ENCODE measurements at places on chromosomes 4 and X.
A peak's percentile ranks its signal among the peaks of the same experiment; 100 is the strongest.

DNA sequence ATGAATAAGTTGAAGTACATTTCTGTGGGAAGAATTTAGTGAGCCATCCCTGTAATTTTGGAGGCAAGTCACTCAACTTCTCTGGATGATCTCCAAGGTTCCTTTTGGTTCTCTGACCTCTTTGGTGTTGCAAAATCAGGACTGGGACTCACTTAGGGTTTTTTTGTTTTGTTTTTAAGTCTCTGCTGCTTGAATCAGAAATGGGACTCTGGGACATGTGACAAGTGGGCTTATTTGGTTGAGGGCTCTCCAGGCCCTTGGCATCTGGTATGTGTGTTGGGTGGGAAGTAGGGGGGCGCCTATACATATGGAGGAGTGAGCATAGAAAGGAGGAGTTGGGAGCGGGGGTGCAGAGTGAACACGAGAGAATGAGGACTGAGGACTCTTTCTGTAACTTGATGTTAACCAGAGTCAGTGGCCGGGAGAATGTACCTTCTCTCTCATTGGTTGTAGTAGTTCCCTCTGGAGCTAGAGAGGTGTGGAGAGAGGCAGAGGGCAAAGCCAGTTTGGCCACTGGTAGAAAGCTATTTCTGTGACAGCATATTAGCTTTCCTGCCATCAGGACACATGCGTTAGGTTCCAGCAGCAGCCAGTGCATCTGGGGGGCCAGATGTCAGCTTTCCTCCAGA, 1.9 kb downstream of the ARHGAP10 start:
- DNase-seq: no peak

- no peak for DNase-seq
These were observed 163.2 kb downstream of the HHIP start for GRCh38 chr4:144809056-144809640.

- no peak for DNase-seq
These were observed 25.0 kb upstream of the FRMPD4 start for GRCh38 chrX:12113321-12113720.

- DNase-seq: peak; percentile 84
These were observed 44.5 kb downstream of the SEPTIN11 start for GRCh38 chr4:76993787-76994641.

- no peak for DNase-seq
These were observed 1981.3 kb upstream of the IGFBP7 start for GRCh38 chr4:59091146-59092142.

- no peak for DNase-seq
These were observed 16.6 kb downstream of the KIAA0232 start for GRCh38 chr4:6799091-6799490.

DNA sequence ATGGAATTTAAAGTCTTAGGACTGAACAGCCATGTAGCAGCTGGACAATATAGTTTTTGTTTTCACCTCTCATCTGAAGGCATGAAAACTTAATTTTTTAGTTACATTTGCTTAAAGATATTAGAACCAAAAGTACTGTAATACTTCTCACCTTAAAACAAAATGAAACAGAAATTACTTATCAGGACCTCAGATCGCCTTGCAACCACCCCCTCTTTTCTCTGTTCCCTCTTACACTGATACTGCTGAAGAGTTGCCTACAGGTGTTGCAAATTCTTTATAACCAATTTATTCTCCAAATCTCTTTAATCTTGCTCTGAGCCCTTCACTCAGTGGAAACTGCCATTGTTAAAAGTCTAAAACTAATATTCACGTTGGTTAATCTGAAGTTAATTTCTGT, 145.0 kb downstream of the SPCS3 start:
- DNase-seq: no peak

GRCh38 chr4:84804136-84804535, 162.4 kb downstream of the WDFY3 start:
- no peak for DNase-seq

GRCh38 chr4:43458293-43458692, 565.8 kb downstream of the GRXCR1 start:
- no peak for DNase-seq

GRCh38 chr4:1047976-1048772, 36.7 kb downstream of the FGFRL1 start:
- DNase-seq: no peak
